Panc1 (cell line): ENCODE measurements at places on chromosomes 2 and 18. TPM values are rescaled to one million over a fixed set of nuclear protein-coding genes. Genes with fewer than 3 reads are reported as not detected.

DNA sequence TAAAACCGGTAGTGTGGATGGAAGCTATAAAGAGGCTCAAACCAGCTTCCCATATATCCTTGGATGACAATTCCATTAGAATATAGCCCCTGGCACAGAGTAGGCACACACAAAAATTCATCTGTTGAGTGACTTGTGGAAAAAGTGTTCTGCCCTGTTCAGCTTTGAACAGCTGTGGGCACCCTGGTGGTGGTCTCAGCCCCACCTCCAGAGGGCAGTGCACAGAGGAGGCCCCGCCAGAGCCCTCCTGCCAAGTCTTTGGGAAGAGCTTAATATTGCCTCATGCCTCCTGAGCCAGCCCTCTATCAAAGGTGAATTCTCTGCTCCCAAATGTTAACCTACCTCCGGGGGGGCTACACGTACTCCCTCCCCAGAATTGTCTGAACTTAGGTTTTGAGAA is 30.4 kb downstream of the EPAS1 start:
- peaks cover 62% of the 10 kb centered on the region for H3K4me1 ChIP-seq
- H3K27me3 ChIP-seq = no peaks in the 10 kb centered on the region
- no peaks in the 10 kb centered on the region for H3K36me3 ChIP-seq
- no peak for DNase-seq

DNA sequence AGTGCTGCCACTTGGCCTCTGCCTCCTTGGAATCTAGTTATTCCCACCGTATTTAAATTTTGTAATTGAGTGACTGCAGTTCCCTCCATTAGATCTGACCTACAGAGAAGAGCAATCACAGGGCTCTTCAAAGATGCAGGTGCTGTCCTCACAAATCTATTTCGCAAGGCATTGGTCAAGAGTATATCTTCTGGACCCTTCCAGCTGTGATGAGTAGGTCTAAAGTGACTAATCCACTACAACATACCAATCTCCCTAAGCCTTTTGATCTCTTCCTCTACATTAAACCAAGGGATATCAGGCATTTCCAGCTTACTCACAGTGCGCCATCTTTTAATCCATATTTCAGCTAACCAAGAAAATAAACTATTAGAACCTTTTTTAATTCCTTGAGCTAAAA is 65.1 kb upstream of the COL3A1 start:
- no peaks in the 10 kb centered on the region for H3K27me3 ChIP-seq
- no peak overlapping the region for H3K27ac ChIP-seq
- H3K4me1 ChIP-seq = no peaks in the 10 kb centered on the region

DNA sequence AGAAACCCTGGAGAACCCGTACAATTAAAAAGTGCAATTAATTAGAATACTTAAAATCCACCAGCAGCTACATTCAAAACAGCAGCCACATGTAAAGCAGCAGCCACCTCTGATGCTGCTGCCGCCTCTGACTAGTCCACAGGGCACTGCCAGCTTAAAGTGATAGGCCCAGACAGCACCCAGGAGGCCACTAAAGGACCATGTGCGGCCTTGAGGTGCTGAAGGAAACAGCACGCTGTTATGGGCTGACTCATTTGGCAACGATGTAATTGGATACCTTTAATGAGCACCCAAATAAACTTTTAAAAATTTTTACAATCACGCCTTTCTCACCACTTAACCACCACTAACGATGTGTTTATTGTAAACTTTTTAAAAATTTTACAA is 209.3 kb upstream of the NCKAP5 start:
- DNase-seq = no peak
- H3K27me3 ChIP-seq = no peaks in the 10 kb centered on the region
- no peaks in the 10 kb centered on the region for H3K36me3 ChIP-seq
- no peaks in the 10 kb centered on the region for H3K4me1 ChIP-seq
- H3K27ac ChIP-seq = no peak overlapping the region

DNA sequence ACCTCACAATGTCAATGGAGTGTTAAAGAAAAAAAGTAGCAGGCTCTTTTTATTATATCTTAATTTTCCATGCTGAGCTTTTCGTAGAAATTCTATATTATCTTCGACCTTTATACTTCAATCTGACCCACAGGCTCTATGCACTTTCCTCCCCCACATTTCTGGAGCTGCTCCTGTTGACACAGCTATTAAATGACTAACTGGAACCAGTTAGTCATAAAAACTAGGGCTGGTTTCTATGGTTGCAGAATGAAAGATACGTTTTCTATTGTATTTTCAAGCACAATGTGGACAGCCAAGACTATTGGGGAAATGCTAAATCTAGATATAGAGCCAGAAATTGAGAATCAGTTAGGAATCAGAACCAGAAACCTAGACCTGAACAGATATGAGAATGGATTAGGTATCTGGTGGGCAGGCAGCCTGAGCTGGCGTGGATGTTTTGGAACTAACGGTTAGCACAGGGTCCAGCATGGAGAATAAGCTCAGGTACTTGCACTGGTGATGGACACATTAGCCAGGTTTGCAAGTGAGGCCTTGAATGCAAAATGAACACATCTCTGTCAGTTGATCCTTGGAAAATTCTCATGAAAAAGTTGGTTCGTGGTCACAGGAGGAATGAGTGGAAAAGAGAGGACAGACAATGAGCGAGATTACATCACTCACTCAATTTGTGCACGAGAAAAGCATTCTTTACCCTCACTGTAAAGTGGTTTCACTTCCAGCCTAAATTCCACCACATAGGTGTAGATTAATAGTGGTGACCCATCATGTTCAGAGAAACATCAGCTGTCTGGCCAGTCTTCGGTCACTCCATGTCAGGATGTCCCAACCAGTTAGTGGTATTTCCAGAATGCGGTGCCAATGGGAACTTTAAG is 144.6 kb upstream of the EPHA4 start:
- H3K36me3 ChIP-seq = no peaks in the 10 kb centered on the region
- no peak for DNase-seq
- no peak overlapping the region for H3K4me3 ChIP-seq

DNA sequence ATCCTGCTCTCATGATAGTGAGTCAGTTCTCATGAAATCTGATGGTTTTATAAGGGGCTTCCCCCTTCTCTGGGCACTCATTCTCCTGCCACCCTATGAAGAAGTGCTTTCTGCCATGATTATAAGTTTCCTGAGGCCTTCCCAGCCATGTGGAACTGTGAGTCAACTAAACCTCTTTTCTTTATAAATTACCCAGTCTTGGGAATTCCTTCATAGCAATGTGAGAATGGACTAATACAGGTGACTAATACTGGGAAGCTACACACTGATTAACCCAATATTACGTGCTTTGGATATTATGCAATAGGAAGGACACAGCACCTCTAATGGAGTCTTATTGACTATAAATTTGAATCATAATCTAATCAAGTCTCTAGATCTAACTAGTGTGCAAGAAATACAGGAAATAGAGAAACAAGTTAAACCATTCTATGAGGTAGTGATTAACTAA is 107.2 kb upstream of the ETAA1 start:
- no peak overlapping the region for H3K4me3 ChIP-seq
- DNase-seq = no peak
- H3K36me3 ChIP-seq = no peaks in the 10 kb centered on the region
- no peaks in the 10 kb centered on the region for H3K4me1 ChIP-seq

GRCh38 chr2:9434489-9434888 is 11.0 kb downstream of the CPSF3 start:
- H3K27me3 ChIP-seq = no peaks in the 10 kb centered on the region
- no peak for DNase-seq
- H3K36me3 ChIP-seq = peaks cover 31% of the 10 kb centered on the region
- H3K27ac ChIP-seq = no peak overlapping the region

DNA sequence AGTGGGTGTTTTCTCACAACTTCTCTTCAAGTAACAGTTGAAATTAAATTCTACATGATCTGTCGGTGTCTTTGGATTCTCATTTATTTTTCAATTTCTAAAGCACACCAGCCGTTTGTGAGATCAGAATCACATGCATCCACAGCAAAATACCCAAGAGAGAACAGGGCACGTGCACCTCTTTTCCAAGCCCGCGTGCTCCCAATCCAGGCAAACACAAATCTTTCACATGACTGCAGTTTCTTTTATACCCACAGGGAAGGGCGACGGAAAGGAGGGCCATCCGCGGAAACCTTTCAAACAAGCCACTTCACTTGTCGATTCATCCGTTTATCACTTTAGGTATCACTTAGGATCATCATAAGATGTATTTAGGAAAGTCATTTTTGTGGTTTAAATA is 13.0 kb upstream of the DAPL1 start:
- H3K27ac ChIP-seq = no peak overlapping the region
- no peaks in the 10 kb centered on the region for H3K36me3 ChIP-seq

- H3K27ac ChIP-seq = no peak overlapping the region
- DNase-seq = no peak
- peaks cover 47% of the 10 kb centered on the region for H3K27me3 ChIP-seq
- no peak overlapping the region for H3K4me3 ChIP-seq
- no peaks in the 10 kb centered on the region for H3K36me3 ChIP-seq
- no peaks in the 10 kb centered on the region for H3K4me1 ChIP-seq
Observed at GRCh38 chr18:10455726-10456453, 1.5 kb downstream of the APCDD1 start.

- H3K36me3 ChIP-seq = no peaks in the 10 kb centered on the region
- H3K4me3 ChIP-seq = peak within 1 kb of the TSS; percentile 63
- peaks cover 42% of the 10 kb centered on the region for H3K27me3 ChIP-seq
- H3K27ac ChIP-seq = no peak within 1 kb of the TSS
- peaks cover 8% of the 10 kb centered on the region; the same call in 1 of the 2 replicates for H3K4me1 ChIP-seq
Observed at GRCh38 chr2:171522052-171522787, at the start of gene CYBRD1. Gene CYBRD1, plus strand, starts transcription at chr2:171522474. Its CDS starts 72 bp downstream, at chr2:171522546.

DNA sequence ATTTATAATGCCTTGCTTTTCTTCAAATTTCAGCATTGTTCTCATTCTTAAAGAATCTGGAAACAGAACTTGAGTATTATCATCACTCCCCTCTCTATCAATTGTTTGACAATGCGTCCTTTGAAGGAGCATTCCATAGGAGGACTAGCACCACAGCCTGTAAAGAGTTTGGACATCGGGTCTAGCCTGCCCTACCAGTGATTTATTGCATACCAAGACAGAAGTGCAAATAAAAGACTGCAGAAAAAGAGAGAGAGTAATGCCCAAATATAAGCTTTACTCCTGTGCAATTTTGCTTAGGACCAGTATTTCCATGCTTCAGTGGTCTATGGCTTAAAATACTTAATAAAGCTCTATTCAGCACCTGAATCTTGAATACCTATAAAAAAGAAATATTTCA is 55.4 kb upstream of the MAP2 start:
- H3K27me3 ChIP-seq = no peaks in the 10 kb centered on the region
- DNase-seq = no peak
- H3K27ac ChIP-seq = peak overlapping the region; percentile 98
- no peak overlapping the region for H3K4me3 ChIP-seq
- H3K36me3 ChIP-seq = no peaks in the 10 kb centered on the region

GRCh38 chr2:96591494-96591893 is 46.6 kb downstream of the KANSL3 start:
- H3K36me3 ChIP-seq = peaks cover 26% of the 10 kb centered on the region
- H3K4me3 ChIP-seq = no peak overlapping the region
- no peak for DNase-seq
- no peak overlapping the region for H3K27ac ChIP-seq

DNA sequence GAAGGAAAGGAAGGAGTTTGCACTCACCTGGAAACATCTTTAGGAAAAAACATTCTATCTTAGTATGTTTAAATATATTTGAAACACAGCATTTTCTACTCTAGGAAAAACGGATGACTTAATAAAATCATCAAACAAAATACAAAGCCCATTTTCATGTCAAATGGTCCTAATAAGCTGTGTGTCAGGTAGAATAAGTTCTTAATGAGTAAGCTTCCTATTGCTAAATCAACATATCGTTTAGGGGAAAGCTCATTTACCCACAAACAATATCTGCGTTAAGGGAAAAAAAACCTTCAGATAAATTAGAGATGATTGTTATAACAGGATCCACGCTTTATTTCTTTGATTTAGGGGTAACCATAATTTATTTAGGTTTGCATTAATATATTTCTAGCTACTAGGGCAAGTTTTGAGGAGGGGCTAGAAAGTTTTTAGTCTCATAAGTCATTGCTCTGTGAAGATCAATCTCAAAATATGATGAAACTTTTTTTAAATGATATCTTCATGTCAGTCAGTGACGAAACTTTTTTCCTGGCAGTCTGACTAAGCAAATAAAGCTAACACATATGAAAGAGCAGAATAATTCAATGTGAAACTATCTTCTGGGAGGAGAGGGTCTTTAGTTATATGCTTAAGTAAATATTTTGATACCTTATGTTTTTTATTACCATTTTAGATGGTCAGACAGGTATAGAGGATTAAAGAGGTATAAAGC is 147.1 kb downstream of the WDSUB1 start:
- DNase-seq = no peak
- H3K4me1 ChIP-seq = no peaks in the 10 kb centered on the region
- no peaks in the 10 kb centered on the region for H3K27me3 ChIP-seq
- H3K27ac ChIP-seq = no peak overlapping the region
- no peaks in the 10 kb centered on the region for H3K36me3 ChIP-seq
- H3K4me3 ChIP-seq = no peak overlapping the region

GRCh38 chr2:105798595-105798994 is 53.9 kb downstream of the NCK2 start:
- no peak for DNase-seq
- H3K27me3 ChIP-seq = no peaks in the 10 kb centered on the region

GRCh38 chr2:98519156-98519555 is 74.5 kb downstream of the INPP4A start:
- no peak overlapping the region for H3K4me3 ChIP-seq
- H3K4me1 ChIP-seq = peaks cover 2% of the 10 kb centered on the region; the same call in 1 of the 2 replicates
- no peak overlapping the region for H3K27ac ChIP-seq
- no peaks in the 10 kb centered on the region for H3K27me3 ChIP-seq

DNA sequence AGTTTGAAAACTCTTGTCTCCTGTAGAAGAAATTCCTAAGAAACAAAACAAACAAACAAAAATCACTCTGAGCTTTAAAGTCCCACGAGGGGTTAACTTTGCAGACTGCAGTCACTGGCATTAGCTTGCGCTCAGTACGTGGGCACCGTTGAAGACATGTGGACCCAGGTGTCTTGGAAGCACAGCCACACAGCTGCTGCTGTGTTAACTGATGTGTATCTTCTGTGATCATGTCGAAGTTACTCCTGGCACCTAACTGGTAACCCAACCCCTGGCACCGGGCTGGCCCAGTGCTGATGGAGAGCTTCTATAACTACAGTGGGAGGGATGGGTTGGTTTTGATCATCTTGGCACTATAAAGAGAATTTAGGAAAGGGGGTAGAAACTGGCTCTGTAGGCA is 51.6 kb upstream of the FHL2 start:
- H3K27me3 ChIP-seq = no peaks in the 10 kb centered on the region
- peaks cover 31% of the 10 kb centered on the region for H3K4me1 ChIP-seq
- peak overlapping the region; percentile 98 for H3K27ac ChIP-seq

GRCh38 chr2:120486441-120486840 is 140.5 kb downstream of the INHBB start:
- no peak overlapping the region for H3K27ac ChIP-seq
- H3K36me3 ChIP-seq = no peaks in the 10 kb centered on the region
- no peak overlapping the region for H3K4me3 ChIP-seq
- no peaks in the 10 kb centered on the region for H3K4me1 ChIP-seq

- H3K4me1 ChIP-seq = peaks cover 7% of the 10 kb centered on the region; the same call in 1 of the 2 replicates
- no peak overlapping the region for H3K27ac ChIP-seq
- no peak for DNase-seq
- H3K27me3 ChIP-seq = no peaks in the 10 kb centered on the region
Observed at GRCh38 chr2:152446213-152446612, 111.2 kb downstream of the FMNL2 start.

GRCh38 chr18:11387880-11388279 is 221.5 kb upstream of the SLC35G4 start:
- no peak overlapping the region for H3K27ac ChIP-seq
- no peak overlapping the region for H3K4me3 ChIP-seq
- H3K27me3 ChIP-seq = no peaks in the 10 kb centered on the region

- H3K4me1 ChIP-seq = no peaks in the 10 kb centered on the region
- no peaks in the 10 kb centered on the region for H3K36me3 ChIP-seq
- no peaks in the 10 kb centered on the region for H3K27me3 ChIP-seq
Observed at GRCh38 chr2:52343706-52344266, 1311.9 kb upstream of the NRXN1 start.

EFR3B gene
- total RNA-seq = 8.9 TPM

OTX1 gene
- total RNA-seq = 4.2 TPM

CDH2 gene
- total RNA-seq = 42.3 TPM

PLCL1 gene
- not detected for total RNA-seq
